ENCODE measurements at places on chromosomes 3 and 15.

DNA sequence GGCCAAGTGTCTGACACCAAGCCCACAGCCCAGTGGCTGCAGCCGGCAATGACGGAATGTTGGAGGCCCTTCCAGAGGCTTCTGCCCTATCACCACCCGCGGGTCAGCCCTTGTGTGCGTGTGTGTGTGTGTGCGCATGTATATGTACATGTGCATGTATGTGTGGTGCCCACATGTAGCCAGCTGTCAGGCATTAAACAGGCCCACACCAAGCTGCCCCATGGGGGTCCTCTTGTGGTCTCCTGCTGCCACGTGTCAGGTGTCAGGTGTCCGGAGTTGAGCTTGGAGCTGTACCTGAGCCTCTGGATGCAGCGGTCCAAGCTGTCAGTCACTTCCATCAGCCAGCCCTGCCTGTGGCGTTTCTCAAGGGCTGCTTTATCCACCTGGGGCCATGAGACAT lies 13.9 kb downstream of the UROC1 start:
- no peak for DNase-seq

DNA sequence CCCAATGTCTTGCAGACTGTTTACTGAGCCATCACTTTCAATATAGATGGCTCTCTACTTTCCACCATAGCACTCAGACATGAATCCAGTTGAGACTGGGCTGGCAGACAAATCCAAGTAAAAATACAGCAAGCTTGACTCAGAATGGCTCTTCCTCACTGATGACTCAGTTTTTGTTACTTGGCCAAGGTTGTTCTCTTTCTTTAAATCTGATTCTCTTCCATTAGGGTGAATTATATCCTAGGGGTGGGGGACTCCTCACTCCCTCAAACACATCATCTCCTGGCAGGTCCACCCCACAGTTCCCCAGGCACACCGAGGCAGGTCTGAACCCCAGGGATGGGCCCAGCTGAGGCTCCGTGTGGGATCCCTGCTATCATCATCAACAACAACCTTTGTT lies 157.9 kb downstream of the MEX3B start:
- DNase-seq, result peak; percentile 51

DNA sequence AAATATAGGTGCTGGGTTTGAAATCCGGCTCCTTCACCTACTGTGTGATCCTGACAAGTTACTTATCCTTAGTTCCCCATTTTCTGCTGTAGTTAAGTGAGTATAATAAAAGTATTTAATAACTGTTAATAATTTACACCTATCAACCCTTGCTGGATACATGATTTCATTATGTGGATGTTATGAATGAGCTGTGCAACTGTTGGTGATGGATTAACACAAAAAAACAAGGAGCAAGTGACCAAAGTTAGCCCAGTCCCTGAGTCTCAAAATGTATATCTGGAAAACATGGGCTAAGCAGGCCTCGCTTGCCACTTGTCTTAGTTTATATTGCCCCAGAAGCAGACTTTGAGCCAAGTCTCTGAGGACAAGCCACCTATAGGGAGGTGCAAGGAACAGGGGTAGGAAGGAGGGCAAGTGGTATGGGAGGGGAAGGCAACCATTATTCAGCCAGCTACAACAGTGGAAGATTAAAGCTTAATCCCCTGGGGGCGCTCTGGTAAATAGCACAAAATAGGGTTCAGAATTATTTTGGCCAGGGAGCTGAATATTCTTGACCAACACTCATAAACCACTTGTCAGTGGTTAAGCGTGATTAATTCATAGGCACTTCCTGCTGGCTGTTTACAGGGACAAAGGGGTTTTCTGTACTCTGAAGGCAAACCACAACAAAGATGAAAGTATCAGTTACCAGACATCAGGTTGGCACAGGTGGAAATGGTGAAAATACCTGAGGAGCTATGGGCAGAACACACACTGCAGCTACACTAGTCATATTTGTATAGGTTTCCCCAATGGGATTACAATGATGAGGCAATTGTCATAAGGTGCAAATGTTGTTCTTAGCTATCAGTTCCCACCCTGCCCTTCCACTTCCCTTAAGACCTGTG lies 76.2 kb downstream of the TRIM42 start:
- DNase-seq, result peak; percentile 35

DNA sequence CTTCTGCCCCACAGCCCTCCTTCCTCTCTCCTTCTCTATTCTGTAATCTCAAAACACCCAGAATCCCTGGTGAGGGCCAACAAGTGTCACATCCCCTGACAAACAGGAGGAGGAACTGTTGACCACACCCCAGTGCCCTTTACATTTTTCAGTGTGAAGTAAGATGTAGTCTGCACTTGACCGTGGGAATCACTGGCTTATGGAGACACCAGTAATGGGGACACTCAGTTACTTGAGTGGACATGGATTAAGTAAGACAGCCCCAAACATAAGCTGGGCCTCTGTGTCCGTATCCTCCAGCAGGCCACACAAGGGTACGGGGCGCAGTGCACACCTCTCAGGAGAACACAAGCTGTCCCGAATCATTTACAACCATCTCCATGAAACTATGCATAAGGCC lies 28.4 kb upstream of the LIMD1 start:
- DNase-seq, result no peak

GRCh38 chr15:68833700-68834331 lies 13.1 kb upstream of the ANP32A start:
- DNase-seq, result no peak

- DNase-seq, result no peak
These were observed 14.2 kb downstream of the ARID3B start for GRCh38 chr15:74555192-74555591.

- no peak for DNase-seq
These were observed 63.1 kb downstream of the PIK3CB start for GRCh38 chr3:138771585-138771984.

DNA sequence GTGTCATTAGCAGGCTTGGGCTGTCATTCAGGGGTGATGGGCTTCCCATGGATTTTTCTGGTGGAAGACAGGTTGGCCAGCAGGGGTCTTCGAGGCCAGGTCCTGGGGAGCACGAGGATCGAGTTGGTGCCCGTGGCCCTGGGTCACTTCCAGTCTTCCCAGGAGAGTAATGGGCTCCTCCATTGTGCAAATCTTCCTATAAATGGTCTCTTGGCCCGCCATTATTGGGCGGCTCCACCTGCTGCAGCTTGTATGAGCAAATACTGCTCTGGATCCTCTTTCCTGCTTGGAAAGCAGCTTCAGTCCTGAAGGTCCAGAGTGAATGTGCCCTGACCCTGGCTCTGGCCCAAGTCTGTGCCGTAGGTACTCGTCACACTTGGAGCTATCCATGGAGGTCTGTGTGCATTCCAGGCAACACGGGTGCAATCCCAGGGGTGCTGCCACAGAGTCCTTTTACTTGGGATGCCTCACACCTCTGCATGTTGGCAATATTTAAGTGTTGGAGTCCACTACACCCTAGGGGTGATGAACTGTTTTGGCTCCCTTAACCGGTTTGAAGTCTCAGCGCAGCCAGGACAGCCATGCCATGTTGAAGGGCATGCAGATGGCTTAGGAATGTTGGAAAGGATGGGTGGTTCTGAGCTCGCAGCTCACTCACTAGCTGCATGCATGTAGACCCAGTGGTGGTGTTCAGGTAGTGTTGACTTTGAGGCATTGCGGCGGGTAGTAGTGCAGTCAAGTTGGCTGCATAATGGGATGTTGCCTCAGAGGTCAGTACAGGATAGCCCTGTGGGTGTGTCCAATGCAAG lies 97.6 kb downstream of the SNRPN start:
- no peak for DNase-seq

- no peak for DNase-seq
These were observed 37.9 kb downstream of the PSTPIP1 start for GRCh38 chr15:77032647-77033416.
